Stimulated activated CD8-positive, alpha-beta memory T cell treated with anti-CD3 and anti-CD28 coated beads, Interleukin-7, amount 100 ng/mL, for 4 hours (primary cell): ENCODE measurements at places on chromosomes 13 and 19.

- DNase-seq, result no peak
Measured at GRCh38 chr19:51127755-51128154, 3.0 kb downstream of the SIGLEC9 start.

GRCh38 chr13:50843257-50844083, at the start of gene DLEU7:
Gene DLEU7, minus strand, starts transcription at chr13:50843692. Its CDS starts 46 bp downstream, at chr13:50843646.
- no peak for DNase-seq

DNA sequence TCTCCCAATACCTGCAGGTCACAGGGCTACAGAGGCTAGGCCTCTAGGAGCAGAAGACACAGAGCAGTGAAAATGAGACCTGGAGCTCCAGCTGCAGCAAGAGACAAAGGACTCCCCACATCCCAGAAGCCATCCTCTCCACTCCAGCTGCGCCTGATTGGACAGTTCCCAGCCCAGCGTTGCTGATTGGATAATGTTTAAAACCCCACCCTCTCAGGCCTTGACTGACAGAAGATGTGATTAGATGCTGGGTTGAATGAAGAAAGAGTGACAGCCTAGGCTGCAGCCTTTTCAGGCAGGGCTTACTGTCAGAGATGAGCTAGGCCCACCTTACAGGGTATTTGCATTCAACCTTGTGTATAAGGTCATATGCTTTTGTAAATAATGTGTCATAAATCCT, 59.4 kb downstream of the ZNF708 start:
- no peak for DNase-seq

DNA sequence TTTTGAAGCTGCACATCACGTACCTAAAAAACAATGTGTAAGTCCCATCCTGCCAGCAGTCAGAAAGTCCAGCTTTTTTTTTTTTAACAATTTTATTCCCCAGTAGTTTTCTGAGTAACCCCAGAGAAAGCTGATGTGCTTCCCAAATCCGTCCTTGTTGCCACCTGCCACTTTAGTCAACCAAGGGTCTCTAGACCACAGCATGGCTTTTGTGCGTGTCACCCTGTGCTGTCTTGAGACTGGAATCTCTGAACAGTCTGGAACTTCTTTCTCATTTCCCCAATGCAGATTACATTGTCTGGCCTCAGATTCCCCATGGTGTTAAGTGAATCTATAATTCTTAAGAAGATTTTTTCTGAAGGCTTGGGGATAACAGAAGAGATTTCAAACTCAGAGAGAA, 289.2 kb upstream of the KLF12 start:
- DNase-seq, result no peak

- no peak for DNase-seq
Measured at GRCh38 chr13:94322925-94323763, 156.3 kb downstream of the DCT start.

DNA sequence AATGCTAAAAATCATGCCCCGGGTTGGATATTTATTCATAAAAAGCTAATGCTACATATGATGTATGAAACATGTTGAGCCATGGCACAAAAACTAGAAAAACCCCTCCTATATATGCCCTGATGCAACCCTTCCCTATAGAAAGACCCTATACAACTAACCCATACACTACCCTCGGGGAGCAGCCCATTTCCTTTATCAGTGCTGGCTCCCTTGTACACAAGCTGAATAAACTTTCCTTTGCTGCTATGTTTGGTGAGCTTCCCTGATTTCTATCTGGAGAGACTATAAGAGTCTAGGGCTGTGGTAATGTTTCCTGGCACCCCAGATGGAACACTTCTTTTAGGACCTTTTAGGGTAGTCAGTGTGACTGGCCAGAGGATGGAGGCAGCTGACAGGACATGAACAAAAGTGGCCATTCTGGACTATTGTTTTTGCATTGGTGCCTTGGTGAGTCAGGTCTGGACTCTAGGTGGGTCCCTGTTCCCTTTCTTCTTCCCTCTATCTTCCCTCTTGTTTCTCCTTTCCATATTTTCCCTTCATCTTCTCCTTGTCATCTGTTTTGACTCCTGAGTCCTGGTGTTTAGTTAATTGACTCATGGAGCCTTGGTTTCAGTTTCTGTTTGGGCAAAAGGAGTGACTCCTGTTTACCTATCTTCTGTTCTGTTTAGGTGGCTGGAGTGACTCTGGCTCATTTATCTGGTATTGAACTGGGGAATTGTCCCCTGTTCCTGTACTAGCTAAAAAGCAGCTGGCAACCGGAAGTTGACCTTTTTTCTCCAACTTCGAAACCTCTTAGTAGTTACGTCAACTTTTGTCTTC, 1321.8 kb upstream of the PCDH9 start:
- no peak for DNase-seq

GRCh38 chr13:48578516-48579164, 45.8 kb upstream of the RCBTB2 start:
- DNase-seq, result no peak

- no peak for DNase-seq
Measured at GRCh38 chr19:18990128-18990708, 43.1 kb downstream of the SUGP2 start.

- no peak for DNase-seq
Measured at GRCh38 chr13:112702986-112703379, 13.1 kb downstream of the ATP11A start.

DNA sequence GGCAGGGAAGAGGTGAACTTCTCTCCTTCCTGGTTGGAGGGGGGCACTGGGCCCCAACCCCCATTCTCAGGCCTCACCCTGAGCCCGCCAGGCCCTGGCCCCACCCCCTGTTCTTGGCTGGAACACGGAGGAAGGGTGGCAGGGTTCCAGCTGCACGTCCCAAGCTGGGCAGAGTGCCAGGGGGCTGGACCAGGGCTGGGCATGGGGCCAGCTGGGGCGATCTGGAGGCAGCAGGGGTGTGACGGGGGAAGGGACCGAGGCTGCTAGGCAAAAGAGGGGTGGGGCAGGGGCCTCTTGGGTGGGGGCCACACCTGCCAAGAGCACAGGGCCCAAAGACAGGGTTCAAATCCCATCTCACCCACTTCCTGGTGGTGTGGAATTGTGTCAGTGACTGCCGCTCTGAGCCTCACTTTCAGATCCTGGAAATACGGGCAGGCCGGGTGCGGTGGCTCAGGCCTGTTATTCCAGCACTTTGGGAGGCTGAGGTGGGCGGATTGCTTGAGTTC, 2.2 kb downstream of the HIF3A start:
- no peak for DNase-seq

DNA sequence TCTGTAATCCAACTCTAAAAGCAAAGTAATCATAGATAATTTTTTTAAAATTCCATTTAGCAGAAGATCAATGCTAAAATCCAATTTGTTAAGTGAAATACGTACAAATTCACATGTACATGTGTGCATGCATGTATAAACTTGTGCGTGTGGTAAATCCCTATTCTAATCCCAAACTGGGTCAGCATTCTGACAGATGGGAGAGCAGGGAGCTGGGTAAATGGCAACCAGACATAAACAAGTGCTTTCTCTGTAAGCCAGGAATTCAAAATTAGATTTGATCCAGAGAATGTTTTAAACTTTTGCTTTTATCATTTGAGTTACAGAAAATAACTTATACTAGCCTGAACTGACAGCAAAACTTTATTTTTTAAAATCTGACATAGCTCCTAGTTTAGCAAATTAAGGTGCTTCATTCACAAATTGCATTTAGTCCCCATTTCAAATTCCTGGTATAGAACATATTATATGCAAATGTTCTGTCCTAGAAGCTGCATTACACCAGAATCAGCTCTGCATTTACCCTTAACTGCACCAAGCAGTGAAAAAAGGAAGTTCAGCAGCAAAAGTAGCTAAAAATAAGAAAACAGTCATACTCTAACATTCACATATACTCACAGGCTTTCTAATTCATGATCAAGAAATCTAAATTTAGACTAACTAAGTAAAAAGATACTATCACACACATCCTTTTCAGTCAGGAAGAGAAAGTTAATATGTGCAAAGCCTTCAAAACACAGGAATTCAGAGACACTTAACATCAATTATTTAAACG, 32.6 kb downstream of the UBL3 start:
- DNase-seq, result no peak

DNA sequence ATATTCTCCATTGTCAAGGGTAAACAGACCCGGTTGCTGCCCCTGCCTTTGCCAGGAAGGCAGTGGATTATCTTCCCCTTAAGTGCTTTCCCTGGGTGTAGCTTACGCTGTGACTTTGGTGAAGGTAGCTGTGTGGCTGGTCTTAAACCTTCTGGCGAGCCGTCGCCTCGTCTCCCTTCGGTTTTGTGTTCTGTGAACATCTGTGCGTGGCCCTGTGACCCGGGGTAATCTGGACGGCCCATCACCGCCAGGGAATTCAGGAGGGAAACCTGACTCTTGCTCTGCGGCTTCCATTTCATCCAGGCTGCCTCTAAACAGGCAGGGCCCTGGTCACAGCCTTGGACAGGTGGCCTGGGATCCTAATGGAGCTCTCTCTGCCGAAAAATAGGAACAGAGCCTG, 78.7 kb downstream of the SHISA2 start:
- no peak for DNase-seq

DNA sequence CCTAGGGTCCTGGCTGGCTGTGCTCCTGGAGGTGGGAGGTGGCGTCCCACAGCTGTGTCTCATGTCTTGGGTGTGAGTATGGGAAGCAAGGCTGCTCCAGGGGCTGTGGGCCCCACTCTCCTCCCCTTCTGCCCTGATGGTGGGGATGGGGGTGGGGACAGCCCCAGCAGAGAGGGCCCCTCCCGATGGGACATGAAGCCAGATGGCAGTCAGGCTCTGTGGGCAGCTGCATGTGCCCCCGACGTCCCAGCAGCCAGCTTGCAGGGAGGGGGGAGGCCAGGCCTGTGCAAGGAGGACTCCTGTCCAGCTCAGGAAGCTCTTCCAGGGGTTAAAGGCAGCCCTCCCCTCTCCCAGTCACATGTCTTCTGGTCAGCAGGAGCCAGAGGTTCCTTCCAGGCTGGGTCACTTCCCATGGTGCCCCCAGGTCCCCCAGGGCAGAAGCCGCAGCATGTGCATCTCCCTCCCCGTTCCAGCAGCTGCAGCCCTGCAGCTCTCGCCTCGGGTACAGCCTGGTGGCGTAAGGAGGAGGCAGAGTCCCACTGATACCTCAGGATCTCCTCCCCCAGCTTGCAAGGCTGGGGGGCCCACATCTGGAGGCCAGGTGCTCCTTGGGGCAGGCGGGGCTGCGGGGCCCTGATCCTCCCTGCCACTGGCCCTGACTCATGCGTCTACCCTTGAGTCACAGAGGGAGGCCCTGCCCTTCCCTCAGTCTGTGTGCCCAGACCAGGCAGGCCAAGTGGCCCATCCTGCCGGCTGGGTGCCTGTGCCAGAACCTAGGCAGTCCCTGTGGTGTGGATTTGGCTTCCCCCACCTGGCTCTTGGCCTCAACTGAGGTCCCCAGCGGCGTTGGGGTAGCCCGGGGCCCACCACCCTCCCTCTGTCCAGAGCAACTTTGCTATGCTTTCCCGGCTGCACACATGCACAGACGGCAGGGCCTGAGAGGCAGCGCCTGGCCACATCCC, 13.0 kb downstream of the YIPF2 start:
- DNase-seq, result no peak

DNA sequence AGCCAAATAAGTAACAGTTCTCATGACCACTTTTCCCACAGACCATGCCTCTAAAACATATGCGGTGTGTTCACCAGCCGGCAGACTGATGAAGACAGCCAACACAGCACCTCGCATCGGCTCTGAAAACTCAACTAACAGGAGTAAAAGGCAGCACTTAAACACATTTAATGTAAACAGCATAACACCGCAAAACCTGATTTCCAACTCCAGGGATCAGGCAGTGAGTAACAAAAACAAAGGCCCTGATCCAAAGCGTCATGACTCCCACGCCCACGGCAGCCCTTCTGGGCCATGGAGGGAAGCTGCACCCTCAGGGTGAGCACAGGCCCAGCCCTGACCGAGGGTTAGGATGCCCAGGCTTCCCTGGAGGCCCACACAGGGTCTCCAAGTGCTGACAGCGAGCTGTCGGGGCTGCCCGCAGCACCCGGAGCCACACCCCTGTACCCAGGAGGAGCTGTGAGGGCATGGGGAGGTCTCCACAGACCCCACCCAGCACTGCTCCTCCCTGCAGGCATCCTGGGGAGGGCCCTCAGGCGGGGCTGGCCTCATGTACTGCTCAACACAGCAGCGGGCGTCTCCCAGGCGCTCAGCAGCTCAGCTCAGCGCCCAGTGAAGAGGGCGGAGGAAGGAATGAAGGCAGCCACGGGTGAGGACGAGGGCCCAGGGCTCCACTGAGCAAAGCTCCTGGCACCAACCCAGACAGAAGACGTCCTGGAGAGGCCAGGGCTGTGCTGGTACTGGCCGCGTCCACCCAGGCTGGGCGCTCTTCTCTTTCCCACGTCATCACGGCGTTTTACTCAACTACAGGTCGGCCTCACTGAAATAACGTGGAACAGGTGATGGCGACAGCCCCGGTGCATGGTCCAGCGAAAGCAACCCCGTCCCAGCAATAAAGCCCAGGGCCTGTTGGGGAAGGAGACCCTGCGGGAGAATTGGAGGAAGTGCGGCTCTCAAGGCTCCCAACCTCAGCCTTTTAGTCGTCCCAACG, 53.7 kb downstream of the RASA3 start:
- no peak for DNase-seq

DNA sequence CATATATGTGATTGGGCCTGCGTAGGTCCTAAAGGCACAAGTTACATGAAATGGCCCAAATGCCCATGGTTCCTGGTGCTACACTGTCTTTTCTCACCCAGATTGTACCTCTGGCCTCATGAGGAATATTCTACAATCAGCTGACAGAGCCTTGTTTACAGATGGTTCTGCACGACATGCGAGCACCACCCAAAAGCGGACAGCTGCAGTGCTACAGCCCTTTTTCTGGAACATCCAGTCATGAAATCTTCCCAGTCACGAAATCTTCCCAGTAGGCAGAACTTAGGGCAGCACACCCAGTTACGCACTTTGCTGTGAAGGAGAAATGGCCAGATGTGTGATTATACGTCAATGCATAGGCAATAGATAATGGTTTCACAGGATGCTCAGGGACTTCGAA, 7.7 kb upstream of the ELF1 start:
- DNase-seq, result no peak

DNA sequence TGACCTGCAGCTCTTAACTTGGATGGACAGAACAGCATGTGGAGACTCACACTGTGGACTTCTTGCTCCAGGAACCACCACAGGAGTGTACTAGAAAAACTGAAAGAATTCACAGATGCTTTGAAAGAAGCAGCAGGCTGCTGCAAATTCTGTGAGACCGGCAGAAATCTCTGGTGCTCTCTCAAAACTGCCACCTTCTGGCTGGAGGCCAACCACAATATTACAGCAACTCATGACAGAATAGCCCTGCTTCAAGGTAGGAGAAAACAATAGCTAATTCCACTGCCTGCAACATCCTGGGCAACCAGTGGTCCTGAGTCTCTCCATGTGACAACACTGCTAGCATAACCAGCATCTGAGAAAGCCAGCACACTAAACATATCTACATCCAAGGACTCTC, 26.9 kb downstream of the CDK8 start:
- DNase-seq, result no peak

DNA sequence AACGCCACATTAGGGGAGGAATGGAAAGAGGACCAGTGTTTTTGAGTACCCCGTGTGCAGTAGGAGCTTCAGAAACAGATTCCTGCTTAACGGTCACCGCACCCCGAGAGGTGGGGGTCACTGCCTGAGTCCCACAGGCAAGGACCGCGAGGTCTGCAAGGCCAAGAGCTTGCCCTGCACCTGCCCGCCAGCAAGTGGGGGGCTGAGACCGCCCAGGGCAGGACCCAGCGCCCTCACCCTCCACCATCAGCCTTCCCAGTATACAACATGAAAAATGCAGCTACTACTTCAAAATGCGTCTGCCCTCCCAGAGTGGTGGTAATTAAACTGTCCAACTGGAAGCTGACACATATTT, 44.9 kb downstream of the COL4A1 start:
- DNase-seq, result no peak

GRCh38 chr19:1747285-1748114, 5.8 kb upstream of the ONECUT3 start:
- DNase-seq, result peak; percentile 3

- no peak for DNase-seq
Measured at GRCh38 chr13:60727140-60727539, 330.1 kb downstream of the TDRD3 start.
